ENCODE measurements at places on chromosomes 4 and X.
A peak's percentile ranks its signal among the peaks of the same experiment; 100 is the strongest.

DNA sequence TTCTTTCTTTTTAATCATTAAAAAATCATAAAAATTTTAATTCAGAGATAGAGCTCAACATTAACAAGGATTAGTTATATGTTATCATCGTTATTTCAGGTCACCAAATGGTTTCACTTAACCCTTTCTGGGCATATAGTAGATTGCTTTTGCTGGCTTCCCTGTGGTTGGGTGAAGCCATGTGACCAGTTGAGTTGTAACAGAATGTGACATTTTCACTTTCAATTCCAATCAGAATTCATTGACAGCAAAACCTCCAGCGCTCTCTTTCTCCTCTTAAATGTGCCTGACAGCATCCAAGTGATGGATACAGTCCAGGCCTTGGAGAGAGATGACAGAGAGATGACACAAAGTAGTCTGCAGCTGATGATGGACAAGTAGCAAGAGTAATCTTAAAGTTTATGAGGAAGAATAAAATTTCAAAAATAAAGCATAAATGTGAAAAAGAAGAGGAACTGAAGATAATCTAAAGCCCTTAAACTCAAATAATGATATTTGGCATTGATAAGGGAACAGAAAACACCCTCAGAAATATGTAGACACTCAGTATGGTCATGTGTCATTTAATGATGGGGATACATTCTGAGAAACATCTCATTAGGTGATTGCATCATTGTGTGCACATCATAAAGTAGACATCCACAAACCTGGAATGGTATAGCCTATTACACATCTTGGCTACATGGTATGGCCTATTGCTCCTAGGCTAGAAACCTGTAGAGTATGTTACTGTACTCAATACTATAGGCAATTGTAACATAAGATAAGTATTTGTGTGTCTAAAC is 92.3 kb upstream of the QRFPR start:
- DNase-seq, result no peak

GRCh38 chr4:75939890-75940691 is 722 bp downstream of the NAAA start:
- peak; percentile 65 for DNase-seq

GRCh38 chr4:44257461-44257860 is 191.1 kb downstream of the KCTD8 start:
- DNase-seq, result no peak

GRCh38 chr4:27846951-27847350 is 986.3 kb downstream of the STIM2 start:
- no peak for DNase-seq

DNA sequence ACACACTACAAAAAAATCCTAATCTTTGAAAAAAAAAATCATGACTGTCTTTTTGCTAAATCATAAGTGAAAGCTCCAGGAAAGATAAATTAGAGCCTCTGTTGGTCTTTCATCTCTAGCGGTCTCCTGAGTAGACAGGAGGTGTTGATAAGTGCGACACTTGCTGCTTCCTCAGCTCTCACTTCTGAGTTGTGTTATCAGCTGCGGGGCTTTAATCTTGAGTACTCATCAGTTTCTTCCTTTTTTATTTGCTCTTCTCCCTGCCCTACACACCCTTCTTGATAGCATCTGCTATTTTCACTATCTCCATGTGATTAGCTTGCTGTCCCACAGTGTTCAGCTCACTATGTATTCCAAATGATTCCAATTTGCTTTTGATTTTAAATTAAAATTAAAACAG is 1449.2 kb downstream of the C4orf33 start:
- DNase-seq, result no peak

DNA sequence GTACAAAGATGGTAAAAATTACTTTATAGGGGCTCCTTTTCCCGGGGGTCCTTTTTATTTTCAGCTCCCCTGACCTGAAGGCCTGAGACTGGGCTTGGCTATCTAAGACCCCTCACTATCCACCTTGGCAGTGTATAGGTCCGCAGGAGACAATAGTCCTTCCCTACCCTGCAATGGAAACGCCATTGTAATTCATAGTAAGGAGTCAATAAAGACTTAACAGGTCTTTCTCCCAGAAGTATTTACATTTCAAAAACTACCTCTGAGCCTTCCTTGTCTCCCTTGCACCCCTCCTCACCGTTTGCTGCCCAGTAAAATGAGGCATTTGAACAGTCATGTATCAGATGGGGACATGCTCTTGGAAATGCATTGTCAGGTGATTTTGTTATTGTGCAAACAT is 401.2 kb upstream of the CNKSR2 start:
- DNase-seq, result no peak
